T-helper 2 cell treated with Interferon-gamma antibody and Interleukin-4, amounts not matched to agents 5 μg/mL and 100 μg/mL, for 36 hours (primary cell): ENCODE measurements at places on chromosomes 3 and 15.

DNA sequence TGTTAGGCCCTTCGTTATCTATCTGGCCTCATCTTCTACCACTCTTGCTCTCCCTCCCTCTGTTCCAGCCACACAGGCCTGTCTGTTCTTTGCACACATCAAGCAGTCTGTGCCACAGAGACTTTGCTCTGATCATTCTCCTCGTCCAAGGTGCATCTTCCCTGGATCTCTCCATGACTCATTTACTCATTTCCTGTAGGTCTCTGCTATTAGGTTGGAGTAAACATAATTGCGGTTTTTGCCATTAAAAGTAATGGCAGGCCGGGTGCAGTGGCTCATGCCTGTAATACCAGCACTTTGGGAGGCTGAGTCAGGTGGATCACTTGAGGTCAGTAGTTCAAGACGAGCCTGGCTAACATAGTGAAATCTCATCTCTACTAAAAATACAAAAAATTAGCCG is 9.5 kb upstream of the C3orf49 start:
- no peak for DNase-seq
- no peak overlapping the region for H3K27ac ChIP-seq
- H3K4me1 ChIP-seq = no peaks in the 10 kb centered on the region
- H3K27me3 ChIP-seq = no peaks in the 10 kb centered on the region

GRCh38 chr3:163622384-163622783 is 1455.9 kb downstream of the SI start:
- H3K4me1 ChIP-seq = no peaks in the 10 kb centered on the region
- no peak for DNase-seq
- H3K27me3 ChIP-seq = no peaks in the 10 kb centered on the region
- no peak overlapping the region for H3K27ac ChIP-seq

GRCh38 chr15:100078511-100079220 is 263.1 kb downstream of the ADAMTS17 start:
- H3K27ac ChIP-seq = no peak overlapping the region
- no peak overlapping the region for H3K4me3 ChIP-seq
- no peaks in the 10 kb centered on the region for H3K27me3 ChIP-seq
- no peak for DNase-seq
- H3K36me3 ChIP-seq = no peaks in the 10 kb centered on the region

DNA sequence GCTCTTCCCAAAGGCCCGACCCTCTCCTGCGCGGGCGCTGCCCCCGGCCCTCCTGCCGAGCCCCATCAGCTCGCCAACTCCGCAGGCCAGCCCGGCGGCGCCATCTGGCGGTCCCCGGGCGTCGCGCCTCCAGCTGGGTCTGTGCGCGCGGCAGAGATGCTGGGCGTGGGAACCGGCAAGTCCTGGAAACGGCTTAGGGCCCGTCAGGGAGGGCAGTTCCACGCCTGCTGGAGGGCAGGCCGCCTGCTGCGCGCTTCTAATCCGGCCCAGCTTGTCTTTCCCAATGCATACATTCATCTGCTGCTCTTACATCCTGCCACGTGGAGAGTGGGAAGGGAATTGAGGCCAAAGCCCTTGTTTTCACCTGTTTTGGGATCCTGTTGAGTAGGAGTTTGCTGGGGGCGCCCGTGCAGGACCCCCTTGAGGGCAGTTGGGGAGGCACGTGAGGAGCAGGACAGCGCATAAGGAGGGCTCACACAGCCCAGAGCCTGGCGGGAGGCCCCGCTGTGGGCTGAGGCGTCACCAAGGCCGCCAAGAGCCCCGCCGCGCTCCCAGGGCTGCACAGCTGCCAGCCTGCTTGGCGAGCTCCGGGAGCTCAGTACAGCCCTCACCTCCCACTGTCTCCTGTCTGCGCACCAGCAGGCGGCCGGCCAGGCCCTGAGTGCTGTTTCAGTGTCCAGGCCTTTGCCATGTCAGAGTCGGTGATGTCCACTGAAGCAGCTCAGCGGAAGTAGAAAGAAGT is 165.6 kb downstream of the NSMCE3 start:
- no peak overlapping the region for H3K27ac ChIP-seq
- peak; percentile 60 for DNase-seq
- no peaks in the 10 kb centered on the region for H3K27me3 ChIP-seq
- no peaks in the 10 kb centered on the region for H3K4me1 ChIP-seq

DNA sequence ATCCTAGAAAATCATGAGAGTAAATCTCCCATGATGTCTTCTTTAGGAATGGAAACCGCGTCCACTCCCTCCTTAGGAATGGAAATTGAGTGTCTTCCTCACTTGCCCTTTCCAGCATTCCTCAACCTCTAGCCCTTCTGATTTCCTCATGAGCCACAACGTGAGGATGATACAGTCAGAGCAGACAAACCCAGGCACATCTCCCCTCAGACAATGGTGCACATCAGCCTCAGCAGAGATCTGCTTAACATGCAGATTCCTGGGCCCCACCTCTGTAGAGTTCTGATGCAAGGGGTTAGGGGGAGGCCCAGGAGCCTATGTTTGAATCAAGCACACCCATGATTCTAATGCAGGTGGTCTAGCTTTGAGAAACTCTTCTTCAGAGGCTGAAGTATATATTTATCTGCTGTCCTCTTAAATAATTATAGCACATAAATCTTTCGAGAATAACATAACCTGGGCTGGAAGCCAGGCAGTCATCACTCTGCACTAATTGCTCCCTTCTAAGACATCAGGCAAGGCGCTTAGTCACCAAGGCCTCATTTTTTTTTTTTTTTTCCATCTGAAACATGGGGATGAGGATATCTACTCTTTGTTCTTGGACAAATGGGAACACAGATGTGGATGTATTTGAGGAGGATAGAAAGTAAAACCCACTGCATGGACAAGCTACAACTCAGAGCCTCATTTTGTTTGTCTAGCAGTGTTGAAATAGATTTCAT is 81.7 kb downstream of the PRICKLE2 start:
- H3K36me3 ChIP-seq = no peaks in the 10 kb centered on the region
- no peak overlapping the region for H3K27ac ChIP-seq
- DNase-seq = no peak
- H3K4me3 ChIP-seq = no peak overlapping the region

DNA sequence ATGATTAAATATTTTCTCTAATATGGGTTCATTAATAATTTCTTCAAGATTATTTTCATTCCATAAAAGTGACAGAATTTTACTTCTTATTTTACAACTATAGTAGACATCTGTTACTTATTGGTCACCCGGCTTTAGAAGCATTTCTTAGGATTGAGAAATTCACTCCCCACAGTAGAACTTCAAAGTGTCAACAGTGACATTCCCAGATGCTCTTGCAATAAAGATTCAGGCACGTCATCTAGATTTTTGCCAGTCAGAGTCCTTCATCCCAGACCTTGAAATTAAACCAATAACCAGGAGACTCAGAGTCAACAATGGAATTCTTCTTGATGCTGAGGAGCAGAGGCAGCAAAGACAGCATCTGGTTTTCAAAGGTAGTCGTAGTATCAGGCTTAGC is 190.8 kb downstream of the VGLL3 start:
- H3K4me1 ChIP-seq = no peaks in the 10 kb centered on the region
- H3K27ac ChIP-seq = no peak overlapping the region
- H3K27me3 ChIP-seq = no peaks in the 10 kb centered on the region
- H3K36me3 ChIP-seq = no peaks in the 10 kb centered on the region
- no peak overlapping the region for H3K4me3 ChIP-seq

GRCh38 chr3:185939721-185940120 is 1.9 kb upstream of the TRA2B start:
- H3K27me3 ChIP-seq = peaks cover 23% of the 10 kb centered on the region
- no peak for DNase-seq
- H3K4me1 ChIP-seq = peaks cover 25% of the 10 kb centered on the region
- H3K27ac ChIP-seq = no peak overlapping the region
- H3K4me3 ChIP-seq = no peak overlapping the region

- no peak overlapping the region for H3K4me3 ChIP-seq
- H3K27me3 ChIP-seq = peaks cover 14% of the 10 kb centered on the region
- no peaks in the 10 kb centered on the region for H3K36me3 ChIP-seq
- DNase-seq = no peak
- H3K4me1 ChIP-seq = peaks cover 3% of the 10 kb centered on the region
Measured at GRCh38 chr3:144270100-144270499, 298.5 kb downstream of the DIPK2A start.

DNA sequence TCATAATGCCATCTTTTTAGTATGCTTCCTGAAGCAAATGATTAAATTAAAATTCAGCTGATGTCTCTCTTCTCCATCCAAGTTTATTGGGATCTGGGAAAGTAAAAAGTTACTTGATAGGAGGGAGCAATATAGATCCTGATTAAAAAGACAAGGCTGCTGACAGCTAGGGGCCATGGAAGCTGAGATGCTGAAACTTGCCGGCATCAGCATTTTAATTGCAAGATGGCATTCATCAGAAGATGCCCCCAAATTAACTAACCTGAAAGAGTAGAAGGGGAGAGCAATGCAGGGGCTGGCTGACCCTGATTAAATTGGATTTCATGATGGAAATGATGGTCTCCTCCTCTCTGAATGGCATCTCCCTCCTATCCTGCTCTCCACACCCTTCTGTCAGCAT is 31.1 kb downstream of the CPNE4 start:
- DNase-seq = no peak
- no peak overlapping the region for H3K27ac ChIP-seq

DNA sequence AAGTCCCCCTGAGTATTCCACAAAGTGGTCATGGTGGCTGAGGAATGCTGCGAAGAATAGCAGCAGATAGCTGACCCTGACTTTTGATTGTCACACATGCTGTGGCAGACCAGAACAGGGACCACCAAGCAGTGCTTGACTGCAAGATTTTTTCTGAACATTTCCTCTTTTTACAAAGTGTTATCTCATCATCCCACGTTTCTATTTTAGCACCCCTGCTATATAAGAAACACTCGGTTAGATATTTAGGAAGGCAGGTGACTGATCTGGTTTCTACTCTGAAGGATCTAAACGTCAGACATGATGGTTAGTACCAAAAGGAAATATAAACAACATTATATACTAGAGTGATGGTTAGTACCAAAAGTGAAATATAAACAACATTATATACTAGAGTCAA is 9.1 kb downstream of the SLC25A26 start:
- peaks cover 13% of the 10 kb centered on the region for H3K36me3 ChIP-seq
- H3K4me3 ChIP-seq = no peak overlapping the region
- no peak overlapping the region for H3K27ac ChIP-seq
- H3K27me3 ChIP-seq = no peaks in the 10 kb centered on the region
- DNase-seq = no peak

DNA sequence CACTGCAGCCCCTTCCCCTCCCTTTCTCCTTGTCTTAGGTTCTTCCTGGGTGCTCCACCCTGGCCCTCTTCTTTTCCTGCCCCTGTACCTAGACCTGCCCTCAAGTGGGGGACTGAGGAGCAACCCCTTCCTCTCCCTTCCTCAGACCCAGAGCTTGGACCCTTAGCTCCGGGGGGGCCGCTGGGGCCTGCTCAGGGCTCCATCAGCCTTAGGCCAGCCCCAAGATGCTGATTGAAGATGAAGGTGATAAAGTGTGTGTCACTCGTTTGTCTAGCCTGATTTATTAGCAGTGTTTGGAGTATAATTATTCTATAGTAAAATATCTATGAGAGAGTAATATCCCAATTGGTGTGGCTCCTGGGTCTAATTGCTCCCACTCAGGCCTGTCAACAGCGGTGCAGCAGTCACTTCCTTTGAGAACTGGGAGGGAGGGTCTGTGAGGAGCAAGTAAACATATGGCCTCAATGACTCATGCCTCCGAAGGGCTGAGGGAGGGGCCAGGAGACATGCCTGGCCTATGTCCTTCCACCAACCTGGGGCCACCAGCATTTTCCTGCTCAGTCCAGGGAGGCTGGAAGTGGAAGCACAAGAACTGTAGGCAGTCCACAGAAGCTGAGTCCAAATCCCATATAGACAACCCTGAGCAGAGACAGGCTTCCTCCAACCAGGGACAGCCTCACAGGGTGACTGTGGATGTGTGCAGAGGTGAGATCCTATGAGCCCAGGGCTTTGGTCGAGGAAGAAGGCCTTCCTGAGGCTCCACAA is 123.2 kb downstream of the DNAJB8 start:
- H3K27me3 ChIP-seq = no peaks in the 10 kb centered on the region
- H3K27ac ChIP-seq = no peak overlapping the region
- no peak for DNase-seq
- H3K4me1 ChIP-seq = no peaks in the 10 kb centered on the region
- H3K4me3 ChIP-seq = no peak overlapping the region

- peaks cover 27% of the 10 kb centered on the region for H3K36me3 ChIP-seq
- no peaks in the 10 kb centered on the region for H3K27me3 ChIP-seq
- H3K27ac ChIP-seq = peak overlapping the region; percentile 97
- DNase-seq = peak; percentile 54
Measured at GRCh38 chr3:58353722-58354553, 21.2 kb downstream of the PXK start.

DNA sequence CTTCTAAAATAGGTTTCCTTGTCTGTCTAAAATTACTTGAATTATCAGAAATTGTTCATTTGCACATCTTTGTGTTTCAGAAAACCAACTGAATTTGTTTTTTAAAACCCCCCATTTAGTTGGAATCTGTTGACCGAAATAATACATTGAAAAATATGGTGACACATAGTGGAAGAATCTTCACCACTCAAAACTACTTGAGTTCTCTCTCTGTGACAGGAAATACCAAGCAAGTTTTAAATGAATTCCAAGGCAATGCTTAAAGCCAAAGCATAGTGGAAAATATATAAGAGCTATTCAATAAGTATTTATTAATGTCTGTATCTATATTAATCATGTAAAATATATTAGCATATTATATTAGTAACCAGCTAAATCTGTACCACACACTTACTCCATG is 224.9 kb upstream of the COL8A1 start:
- no peaks in the 10 kb centered on the region for H3K4me1 ChIP-seq
- H3K27me3 ChIP-seq = no peaks in the 10 kb centered on the region
- no peak for DNase-seq
- no peak overlapping the region for H3K4me3 ChIP-seq

GRCh38 chr3:131928593-131928992 is 106.2 kb downstream of the CPNE4 start:
- H3K27ac ChIP-seq = no peak overlapping the region
- no peak overlapping the region for H3K4me3 ChIP-seq
- H3K27me3 ChIP-seq = no peaks in the 10 kb centered on the region
- H3K36me3 ChIP-seq = no peaks in the 10 kb centered on the region
- no peaks in the 10 kb centered on the region for H3K4me1 ChIP-seq
- no peak for DNase-seq

- no peak overlapping the region for H3K4me3 ChIP-seq
- H3K36me3 ChIP-seq = peaks cover 1% of the 10 kb centered on the region
- DNase-seq = no peak
- H3K27ac ChIP-seq = no peak overlapping the region
Measured at GRCh38 chr3:42177801-42178150, 86.6 kb downstream of the TRAK1 start.

GRCh38 chr3:191343913-191344312 is 13.6 kb upstream of the UTS2B start:
- no peak for DNase-seq
- no peaks in the 10 kb centered on the region for H3K36me3 ChIP-seq
- no peaks in the 10 kb centered on the region for H3K27me3 ChIP-seq
- H3K4me3 ChIP-seq = no peak overlapping the region
